ENCODE measurements at places on chromosomes 12 and 14.
A peak's percentile ranks its signal among the peaks of the same experiment; 100 is the strongest.

- DNase-seq: no peak
Observed at GRCh38 chr14:36617824-36618223, 35.4 kb upstream of the NKX2-8 start.

DNA sequence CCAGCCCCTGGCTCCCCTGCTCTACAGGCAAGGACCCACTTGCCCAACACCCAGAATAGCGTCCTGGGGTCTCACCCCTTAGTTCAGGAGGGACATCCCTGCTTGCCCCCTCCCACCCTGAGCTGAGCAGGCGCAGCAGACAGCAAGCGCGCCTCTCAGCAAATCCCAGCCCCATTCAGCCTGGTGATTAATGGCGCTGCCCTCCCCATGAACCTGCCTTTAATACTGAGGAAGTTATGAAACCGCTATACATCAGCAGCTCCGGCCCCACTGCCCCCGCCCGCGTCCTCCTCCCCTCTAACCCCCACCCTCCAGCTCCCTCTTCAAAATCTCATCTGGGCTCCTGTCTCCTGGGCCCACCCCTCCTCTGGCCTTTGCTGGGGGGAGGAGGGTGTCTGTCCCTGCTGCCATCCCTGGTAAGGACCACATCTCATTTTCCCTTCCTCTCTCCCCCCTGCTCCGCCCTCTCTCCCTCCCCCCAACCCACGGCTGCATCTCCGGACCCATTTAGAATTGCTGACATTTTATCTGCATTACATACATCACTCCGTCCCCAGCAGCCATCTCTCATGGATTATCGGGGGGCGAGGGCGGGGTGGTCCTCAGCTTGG lies 7.1 kb upstream of the SMUG1 start:
- DNase-seq: no peak

DNA sequence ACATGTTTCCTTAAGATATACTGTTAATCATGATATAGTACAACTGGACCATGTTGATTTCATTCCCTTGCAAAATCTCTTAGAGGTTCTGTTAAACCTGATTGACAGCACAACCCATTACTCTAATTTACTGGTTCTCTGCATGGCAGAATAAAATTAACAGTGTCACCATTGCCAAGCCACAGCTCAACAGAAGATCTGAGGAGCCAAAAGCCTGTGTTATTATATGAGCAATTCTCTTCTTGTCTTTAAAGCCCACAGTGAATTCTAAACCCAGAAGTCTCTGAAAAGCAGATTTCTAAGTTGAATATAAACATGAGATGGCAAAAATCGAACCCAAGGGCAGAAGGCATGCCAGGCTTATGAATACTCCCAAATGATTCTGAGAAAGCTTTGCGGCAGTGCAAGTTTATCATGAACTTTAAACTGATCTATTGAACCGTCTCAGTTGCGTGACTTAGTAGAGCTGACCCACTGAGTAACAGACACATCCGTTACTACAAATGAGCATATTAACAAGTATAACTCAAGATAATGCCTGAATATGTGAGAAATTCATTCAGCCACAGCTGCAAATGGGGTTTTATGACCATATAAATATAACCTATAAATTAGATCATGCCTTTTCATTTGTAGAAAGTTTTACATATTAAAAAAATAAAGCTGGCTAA lies 78.2 kb downstream of the IPO8 start:
- no peak for DNase-seq

DNA sequence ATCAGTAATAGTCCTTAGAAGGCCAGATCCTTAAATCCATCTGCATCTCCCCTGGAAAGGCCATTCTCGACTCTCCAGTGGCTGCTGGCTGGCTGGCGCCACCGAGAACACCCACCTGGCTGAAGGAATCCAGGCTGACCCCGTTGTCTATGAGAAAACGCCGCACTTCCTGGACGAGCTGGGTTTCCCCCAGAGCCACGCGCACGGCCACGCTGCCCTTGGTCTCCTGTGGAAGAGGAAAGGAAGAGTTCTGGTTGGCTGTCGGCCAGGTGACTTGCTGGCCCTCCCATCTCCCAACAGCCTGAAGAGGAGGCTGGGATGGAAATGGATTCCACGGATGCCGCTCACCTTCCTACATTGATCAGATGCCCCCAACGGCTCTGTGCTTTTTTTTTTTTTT lies 23.9 kb downstream of the RBM19 start:
- no peak for DNase-seq

DNA sequence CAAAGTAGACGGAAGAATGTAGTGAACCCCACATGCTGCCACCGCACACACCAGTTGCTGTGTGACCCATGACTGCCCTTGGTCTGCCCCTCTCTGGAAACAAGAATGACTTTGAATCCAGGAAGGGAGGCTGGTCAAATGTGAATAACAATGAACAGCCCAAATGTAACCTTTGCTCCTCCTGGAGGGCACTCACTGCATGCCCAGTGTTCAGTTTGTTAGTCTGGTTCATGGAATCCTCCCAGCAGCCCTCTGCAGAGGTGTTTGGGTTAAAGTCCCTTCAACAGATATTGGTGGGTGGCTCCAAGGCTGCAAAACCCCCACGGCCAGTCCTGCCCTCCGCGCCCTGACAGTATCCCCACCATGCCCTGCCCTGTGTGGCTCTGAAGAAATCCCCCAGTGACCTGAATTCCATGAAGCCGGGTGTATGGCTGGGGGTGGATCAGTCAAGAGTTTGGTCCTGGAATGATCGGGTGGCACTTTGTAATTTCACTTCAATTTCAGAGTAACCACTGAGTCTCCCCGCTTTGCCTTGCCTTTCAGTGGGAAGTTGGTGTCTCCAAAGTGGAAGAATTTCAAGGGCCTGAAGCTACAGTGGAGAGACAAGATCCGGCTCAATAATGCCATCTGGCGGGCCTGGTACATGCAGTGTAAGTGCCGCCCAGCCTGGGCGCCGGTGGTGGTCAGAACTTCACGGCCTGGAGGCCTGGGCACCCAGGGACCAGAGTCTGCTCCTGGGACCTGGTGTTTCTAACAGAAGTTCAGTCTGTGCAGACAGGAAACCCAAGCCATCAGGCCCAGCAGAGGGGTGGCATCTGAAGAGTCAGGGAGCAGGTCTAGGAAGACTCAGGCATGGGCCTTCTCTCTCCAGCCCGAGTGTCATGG lies 47.1 kb downstream of the IL31 start:
- no peak for DNase-seq

DNA sequence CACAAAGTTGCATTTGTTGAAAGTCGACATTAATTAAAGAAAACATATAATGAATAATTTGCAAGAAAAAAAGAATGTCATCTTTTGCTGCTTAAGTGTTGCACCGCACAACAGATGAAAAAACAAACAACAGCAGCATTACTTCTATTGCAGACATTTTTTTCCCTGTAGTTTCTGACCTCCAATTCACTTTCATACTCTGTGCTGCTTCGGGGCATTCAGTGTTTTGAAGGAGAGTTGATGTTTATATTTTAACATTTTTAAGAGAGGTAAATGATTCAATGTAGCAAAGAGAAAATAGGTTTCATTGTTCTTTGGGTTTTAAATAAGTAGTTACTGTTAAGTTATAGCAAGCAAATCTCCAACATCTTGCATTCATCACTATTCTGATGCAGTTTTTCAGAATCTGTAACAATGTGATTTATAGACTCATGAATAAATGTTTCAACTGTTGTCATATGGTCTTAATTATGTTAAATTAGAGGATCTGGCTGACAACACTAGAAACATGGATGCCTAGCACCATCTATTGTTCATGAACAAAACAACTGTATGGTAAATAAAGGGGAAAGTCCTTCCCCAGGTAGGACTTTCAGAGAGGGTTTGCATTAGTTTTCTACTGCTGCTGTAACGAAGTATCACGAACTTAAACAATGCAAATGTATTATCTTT lies 168.1 kb downstream of the BCAT1 start:
- no peak for DNase-seq

GRCh38 chr12:85996280-85996679 lies 122.2 kb downstream of the NTS start:
- DNase-seq: no peak

- no peak for DNase-seq
Observed at GRCh38 chr12:81465876-81466275, 293.3 kb downstream of the PPFIA2 start.

GRCh38 chr14:85479306-85479705 lies 50.6 kb upstream of the FLRT2 start:
- no peak for DNase-seq

GRCh38 chr12:52528641-52529143 lies 8.5 kb upstream of the KRT5 start:
- no peak for DNase-seq

GRCh38 chr14:65255029-65255545 lies 152.8 kb upstream of the MAX start:
- DNase-seq: no peak

GRCh38 chr12:72499244-72499643 lies 227.1 kb downstream of the TRHDE start:
- no peak for DNase-seq

DNA sequence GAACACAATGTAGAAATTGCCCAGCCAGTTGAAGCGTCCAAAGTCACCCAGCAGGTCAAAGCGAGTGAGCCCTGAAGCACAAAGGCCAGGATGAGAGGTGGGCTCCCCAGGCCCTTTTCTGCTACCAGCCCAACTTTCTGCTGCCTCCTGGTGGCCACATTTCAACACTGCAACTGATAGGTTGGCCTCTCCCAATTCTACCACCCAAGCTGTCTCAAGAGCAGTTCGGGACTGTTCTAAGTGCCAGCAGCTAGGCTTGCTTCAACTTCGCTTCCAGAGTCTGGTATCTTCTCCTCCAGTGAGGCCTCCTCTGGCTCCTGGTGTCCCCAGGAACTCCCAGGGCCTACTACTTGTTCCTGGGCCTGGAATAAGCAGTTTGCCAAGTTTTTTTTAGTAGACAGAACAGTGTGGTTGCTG lies 3.4 kb upstream of the DHH start:
- DNase-seq: peak; percentile 77

GRCh38 chr14:76955575-76956315 lies 72.8 kb downstream of the IRF2BPL start:
- peak; percentile 78 for DNase-seq

DNA sequence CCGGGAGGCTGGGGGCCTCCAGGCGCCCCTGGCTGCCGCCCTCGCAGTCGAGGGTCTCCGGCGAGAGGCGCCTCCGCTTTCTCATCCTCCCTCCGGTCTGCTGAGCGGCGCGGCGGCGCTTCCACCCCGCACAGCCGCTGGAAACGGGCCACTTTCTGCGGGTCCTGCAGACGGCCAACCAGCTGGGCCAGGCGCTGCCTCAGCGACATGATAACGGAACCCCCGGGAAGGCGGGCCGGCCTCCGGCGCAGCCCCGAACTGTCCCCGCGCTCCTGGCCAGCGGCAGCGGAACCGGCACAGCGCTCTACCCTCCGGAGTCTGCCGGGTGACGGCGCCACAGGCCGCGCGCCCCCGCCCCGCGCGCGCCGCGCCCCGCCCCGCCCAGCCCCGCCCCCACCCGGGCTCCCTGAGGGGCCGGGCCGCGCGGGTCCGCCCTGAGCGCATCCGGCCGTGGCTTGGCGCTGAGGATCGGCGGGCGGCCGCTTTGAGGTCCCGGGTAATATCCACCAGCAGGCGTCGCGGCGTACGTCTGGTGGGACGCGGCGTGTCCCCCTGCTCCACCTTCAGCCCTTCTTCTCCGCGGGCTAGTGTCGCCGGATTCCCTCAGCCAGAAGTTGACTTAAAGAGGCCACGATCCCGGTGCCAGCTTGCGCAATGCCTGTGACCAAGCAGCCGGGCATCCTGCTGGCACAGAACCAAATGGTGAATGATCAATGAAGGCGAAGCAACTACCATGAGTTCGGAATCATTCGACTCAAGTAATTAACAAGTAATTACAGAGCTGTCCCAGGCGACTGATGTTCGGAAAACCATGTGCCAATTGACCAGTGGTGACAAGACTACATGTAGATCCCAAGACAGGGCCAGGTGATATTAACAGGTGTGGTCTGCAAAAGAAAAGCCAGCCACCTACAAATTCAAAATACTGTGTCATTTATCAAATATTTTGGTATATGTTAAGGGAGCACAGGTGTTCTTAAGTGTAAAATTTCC lies at the start of gene SGPP1:
Gene SGPP1 (minus strand): TSS at position 330 of the 993 bp plus-strand sequence. CDS start 121 bp downstream, at position 209.
- peak; percentile 90 for DNase-seq

DNA sequence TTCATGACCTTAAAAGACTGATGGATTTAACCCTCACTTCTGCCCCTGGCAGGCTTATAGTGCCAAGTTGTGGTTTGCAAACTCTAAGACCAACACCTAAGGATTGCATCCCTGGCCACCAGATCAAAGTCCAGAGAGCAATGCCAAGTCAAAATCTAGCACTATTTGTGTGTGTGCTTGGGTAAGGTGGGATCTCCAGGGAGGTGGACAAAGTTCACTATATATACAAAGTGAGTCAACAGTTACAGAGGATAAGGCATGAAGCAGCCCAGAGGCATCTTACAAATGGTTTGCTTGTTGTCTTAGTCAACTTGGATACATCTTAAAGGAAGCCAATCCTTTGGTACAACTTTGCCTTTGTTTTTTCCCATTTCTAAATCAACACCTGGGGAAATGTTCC lies 137.3 kb downstream of the MSRB3 start:
- no peak for DNase-seq

DNA sequence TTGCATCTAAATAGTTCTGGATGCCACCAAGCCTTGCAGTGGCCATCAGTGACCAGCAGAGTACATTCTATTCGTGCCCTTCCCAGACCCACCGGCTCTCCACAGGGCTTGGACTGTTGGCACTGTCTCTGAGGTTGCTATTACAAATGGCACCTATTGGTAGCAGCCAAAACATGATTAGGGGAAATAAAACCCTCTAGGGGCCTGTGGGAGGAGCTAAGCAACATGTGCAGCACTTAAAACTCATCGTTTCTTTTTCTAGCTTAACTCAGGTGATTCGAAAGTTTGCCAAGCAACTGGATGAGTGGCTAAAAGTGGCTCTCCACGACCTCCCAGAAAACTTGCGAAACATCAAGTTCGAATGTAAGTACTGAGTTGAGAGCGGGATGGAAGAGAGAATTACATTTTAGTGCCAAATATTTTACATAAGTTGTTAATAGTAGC lies 65.4 kb upstream of the RIC8B start:
- DNase-seq: no peak

DNA sequence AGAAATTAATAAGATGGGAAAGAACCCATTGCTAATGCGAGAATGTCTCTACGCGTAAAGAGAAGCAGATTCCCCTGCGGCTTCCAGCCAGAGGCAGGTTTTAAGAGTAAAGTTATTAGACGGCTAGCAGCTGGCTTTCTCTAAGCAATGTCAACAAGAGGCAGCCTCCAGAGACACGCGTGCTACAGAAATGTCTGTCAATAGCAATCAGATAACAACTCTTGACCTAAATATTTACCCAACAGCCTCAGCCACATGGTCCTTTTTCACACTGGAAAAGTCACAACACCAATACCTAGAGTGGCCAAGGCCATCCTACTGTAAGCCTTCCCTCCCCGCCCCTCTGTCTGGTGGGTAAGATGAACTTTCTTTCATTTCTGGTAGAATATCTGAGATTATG lies 146.0 kb upstream of the SFSWAP start:
- DNase-seq: no peak

Measured in activated CD8-positive, alpha-beta memory T cell treated with anti-CD3 and anti-CD28 coated beads, Interleukin-2, amount 10 ng/mL, durations not matched to agents 7 days and 5 days (primary cell).